Esophagus squamous epithelium (tissue), 5 donors: ENCODE measurements at places on chromosomes 12 and 14.

DNA sequence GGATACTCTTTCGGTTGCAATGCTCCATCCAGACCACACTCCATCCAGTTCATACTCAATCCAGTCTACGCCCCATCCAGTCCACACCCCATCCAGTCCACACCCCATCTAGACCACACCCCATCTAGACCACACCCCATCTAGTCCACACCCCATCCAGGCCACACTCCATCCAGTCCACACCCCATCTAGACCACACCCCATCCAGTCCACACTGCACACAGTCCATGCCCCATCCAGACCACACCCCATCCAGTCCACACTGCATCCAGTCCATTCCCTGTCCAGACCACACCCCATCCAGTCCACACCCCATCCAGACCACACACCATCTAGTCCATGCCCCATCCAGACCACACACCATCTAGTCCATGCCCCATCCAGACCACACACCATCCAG lies 116.0 kb upstream of the RTL1 start:
- DNase-seq, result no peak

DNA sequence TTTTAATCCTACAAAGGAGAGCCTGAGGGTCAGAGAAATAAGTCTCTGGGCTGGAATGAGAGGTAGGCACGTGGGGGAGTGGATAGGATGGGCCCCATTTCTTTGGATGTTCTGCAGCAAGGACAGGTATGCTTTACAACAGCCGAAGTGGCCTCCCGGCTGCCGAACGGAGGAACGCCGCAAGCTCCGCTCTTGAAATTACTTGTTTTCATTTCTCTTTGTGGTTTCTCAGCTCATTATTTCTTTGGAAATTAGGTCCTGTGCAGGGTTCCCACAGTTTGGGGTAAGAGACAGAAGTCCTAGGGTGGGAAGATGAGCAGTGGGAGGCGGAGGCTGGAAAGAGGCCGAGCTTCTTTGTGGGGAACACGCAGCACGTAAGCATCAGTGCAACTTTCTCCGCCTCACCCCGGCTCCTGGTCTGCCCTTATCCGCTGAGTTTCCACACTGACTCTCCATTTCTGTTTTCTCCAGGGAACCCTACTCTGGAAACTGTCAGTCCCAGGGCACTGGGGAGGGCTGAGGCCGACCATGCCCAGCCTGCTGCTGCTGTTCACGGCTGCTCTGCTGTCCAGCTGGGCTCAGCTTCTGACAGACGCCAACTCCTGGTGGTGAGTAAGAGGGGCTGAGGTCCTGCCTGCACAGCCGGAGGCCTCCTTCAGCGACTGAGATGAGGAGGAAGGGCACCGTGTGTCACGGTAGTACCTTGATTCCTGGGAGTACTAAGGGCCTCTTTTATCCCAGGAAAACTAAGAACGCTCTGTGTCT lies 2.0 kb downstream of the WNT5B start:
- DNase-seq, result no peak

GRCh38 chr12:22459838-22460490 lies 84.4 kb downstream of the C2CD5 start:
- DNase-seq, result no peak

DNA sequence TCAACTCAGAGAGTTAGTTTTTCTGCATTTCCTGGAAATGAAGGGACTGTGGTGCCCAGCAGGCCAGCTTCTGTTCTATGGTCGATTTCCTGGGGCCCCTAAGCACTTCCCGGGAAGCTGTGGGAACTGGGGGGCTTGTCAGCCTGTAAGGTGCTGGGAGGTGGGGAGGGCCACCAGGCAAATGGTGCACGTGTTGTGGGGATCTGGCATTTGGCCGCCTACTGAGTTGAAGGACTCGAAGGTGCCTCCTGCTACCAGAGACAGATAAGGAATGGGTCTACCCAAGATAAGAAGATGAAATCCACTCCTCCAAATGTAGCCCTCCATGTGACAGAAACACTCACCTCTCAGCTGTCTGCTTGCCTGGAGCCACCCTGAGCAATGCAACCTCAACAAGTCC lies 341.7 kb downstream of the DPF3 start:
- DNase-seq, result no peak

DNA sequence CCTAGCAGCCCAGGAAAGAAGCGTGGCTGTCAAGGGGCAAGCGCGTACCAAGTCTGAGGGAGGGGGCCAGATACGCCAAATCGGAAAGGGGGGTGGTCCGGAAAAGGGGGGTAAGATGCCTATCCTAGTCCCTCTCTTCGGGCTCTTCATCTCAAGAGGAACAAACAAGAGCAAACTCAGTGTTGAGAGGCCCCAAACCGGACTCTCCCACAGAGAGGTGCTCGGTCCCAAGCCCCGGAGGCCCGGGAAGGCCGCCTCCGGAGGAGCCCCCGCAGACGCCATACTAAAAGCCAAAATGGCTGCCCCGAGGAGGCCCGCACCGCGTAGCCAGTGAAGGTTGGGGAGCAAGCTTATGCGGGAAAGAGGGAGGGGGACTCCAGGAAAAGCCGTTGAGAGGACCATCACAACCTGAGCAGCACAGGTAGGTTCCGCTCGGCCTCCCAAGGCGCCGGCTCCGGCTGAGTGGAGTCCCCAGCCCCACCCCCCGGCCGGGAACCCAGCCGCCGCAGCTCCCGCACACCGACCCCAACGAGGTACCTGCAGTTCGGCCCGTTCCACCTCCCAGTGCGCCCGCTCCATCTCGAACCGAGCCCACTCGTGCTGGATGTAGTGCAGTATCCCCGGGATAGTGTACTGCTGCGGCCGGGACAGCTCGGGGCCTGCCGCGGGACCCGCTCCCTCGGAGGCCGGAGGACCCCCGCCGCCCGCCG lies at the start of gene AP4S1:
AP4S1 (plus strand) TSS at position 283 of the 710 bp plus-strand sequence. CDS start 40,548 bp downstream, outside the sequence.
- no peak for DNase-seq

DNA sequence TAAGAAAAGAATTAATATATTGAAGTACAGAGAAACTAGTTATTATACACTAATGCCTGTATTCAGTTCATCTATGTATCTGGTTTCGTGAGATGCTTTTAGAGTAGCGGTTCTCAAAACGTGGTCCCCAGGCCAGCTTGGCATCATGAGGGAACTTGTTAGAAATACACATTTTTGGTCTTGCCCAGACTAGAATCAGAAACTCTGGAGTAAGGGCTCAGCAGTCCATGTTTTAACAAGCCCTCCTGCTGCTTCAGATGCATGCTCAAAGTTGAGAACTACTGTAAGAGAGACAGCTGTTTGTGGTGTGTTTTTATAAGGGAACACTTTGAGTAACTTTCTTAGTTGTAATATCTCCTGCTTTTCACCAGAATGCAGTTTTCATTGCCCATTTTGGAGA lies 18.1 kb downstream of the GPATCH2L start:
- no peak for DNase-seq

DNA sequence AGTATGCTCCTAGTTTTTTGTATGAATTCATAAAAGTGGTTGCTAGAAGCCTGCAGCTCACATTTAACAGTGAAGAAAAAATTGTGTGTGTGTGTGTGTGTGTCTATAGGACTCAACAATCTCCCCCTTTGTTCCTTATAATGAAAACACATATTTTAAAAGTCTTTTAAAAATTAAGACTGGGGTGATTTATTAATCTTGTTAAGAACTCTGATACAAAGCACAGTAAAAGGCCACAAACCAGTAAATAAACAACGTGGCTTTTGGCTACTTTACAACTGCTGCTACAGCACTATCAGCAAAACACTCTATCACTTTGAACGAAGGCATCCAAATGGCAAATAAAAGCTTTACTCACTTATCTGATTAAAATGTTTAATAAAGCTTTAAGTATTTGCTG lies 594 bp upstream of the VCPKMT start:
- DNase-seq, result no peak

DNA sequence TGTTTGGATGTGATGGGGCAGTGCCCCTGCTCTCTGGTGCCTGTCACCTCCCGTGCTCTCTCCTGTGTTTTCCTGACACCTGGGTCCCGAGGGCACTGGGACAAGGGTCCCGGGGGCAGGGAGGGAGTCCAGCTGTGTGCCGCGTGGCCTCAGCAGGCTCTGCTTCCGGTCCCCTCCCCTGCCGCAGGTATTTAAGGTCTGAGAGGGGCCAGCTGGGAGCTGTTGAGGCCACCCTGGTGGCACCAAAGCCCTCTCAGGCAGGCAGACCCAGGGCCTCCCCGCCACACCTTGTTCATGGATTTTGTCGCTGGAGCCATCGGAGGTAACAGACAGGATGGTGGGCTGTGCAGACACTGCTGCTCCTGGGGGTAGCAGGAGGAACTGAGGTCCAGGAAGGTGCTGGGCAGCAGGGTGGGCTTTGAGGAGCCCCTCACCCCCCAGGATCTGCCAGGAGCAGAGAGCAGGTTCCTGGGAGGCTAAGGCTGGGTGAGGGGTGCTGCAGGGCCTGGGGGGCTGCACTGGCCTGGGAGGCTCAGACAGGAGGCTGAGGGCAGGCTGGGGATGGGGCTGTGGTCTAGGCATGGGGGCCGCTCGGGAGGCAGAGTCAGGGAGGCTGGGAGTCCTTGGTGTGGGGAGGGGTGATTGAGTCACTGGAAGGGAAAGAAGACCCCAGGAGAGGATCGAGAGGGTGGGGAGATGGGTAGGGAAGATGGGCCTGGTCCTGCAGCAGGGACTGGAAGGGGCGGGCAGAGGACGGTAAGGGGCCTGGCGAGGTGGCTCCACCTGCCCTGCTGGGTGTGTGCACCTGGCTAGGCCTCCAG lies at the start of gene SLC25A47:
SLC25A47 (plus strand) TSS at position 219 of the 821 bp plus-strand sequence; CDS start at position 295, 76 bp downstream.
- no peak for DNase-seq

DNA sequence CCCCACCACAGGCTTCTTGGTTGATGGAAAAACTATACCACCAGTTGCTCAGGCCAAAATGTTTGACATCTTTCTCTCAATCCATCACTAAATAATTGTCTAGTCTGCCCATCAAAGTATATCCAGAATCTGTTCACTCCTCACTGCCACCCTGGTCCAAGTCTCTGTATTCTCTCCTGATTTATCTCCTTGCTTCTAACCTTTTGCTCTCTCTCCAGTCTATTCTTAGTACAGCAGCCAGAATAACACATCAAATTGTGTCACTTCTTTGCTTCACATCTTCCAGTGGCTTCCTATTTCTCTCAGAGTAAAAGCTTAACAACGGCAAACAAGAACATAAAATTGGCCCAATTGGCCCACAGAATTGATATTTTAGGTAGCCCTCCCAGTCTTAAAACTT lies 272.8 kb downstream of the IPO8 start:
- DNase-seq, result no peak

DNA sequence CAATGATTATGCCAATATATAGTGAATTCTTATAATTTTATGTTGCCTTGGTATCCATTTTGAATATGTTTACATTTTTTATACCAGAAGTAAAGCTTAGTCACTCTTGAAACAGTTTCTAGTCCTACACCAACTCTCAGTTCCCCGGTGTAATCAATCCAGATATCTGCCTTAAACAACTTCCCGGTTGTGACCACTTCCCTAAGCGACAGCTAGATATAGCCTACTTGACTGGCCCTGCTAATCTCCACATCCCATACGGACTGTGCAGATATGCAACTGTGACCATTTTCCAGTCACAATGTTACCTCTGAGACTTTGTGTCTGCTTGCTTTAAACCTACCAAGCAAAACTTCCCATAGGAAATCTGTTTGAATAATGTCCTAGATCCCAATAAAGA lies 1551.5 kb upstream of the SEL1L start:
- no peak for DNase-seq

DNA sequence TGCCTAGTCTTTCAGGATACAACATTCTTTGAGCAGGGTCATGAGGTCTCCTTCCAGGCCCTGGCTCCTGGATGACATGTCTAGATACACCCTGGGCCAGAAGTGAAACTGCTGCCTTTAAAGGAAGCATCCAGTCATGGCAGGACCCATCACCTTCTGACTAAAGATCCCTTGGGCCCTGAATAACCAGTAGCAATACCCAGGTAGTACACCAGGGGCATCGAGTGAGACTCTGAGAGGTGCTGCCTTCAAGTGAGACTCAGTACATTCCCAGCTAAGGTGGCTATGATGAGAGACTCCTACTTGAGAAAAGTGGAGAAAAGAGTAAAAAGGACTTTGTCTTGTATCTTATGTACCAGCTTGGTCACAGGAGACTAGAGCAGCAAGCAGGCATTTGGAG lies 23.5 kb downstream of the OR6C68 start:
- no peak for DNase-seq

- no peak for DNase-seq
These were observed 46.5 kb upstream of the GPR68 start for GRCh38 chr14:91290986-91291385.

DNA sequence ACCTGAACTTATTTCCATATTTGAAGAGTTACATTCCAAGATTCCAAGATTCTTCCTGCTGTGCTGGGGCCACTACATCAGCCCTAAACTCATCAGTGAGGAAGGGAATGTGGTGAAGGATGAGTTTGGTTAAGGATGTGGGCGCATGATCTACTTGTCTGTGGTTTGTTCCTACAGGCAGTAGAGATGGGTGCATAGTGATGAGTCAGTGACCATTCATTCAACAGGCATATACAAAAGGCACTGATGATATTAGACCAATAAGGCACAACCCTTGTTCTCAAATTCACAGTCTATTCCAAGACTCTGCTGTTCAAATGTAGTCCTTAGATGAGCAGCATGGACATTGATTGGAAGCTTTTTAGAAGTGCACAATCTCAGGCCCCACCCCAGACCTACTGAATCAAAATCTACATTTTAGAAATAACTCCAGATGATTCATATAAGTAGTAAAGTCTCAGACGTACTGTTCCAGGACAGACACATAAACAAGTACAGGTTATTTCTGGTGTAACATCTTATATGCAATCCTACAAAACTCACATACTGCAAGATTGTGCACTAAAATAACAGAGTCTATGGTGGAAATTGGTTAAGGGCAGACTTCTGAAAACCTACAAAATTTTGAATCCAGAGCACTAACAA lies 47.7 kb upstream of the MAP3K9 start:
- DNase-seq, result no peak

DNA sequence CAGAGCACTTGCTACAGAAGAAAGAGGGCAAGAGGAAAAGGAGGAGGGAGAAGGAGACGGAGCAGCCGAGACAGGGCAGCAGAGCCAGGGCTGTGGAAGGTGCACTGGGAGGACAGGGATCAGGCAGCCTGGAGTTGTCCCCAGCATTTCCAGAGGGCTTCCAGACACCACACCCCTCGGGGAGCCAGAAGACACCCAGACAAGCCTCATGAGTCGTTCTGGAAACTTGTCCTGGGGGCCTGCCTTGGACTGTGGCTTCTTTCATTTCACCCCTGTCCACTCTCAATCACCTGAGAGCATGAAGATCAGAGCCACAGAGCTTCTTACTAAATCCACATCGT lies 14.1 kb downstream of the CMKLR1 start:
- no peak for DNase-seq

DNA sequence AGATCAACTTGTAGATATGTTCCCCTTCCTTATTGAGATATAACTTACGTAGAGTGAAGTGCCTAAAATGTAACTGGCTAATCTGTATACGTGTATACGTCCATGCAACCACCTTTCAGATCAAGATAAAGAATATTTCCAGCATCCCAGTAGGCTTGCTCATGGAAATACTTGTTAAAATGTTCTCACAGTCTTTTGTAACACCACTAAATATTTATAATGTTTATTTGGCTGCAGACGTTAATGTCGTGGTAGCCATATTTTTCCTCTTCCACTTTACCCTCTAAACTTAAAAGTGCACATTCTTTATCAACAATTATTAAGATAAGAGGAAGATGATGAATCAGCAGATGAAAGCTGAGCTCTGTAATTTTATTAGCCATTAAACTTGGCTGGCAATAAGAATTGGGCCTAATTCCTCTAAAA lies 447.4 kb downstream of the AEBP2 start:
- DNase-seq, result no peak

- DNase-seq, result no peak
These were observed 212.9 kb upstream of the CRY1 start for GRCh38 chr12:107306141-107306659.
